Muscle of leg (tissue), 16 donors: ENCODE measurements at places on chromosomes 2 and 18. TPM values are rescaled to one million over a fixed set of nuclear protein-coding genes. Genes with fewer than 3 reads are reported as not detected.
A peak's percentile ranks its signal among the peaks of the same experiment; 100 is the strongest.

DNA sequence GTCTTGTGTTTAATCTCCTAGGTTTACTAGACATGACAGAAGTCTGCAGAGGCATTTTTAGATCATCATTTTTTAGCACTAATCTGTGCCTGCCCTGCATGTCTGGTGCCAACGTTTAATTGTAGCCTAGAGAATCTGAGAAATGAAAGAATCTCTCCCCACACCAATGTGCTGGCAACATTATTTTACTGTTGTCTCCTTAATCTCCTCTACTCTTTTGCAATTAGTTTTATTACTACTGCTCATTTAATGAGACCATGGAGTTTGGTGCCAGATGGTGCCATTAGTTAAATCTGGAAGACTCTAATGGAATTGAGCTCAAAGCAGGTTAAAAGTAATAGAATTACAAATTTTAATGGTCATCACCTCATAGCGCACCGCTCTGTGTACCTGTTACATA is 4.0 kb upstream of the SPP2 start:
- H3K4me3 ChIP-seq: no peak overlapping the region
- no peak overlapping the region for H3K27ac ChIP-seq
- no peak for DNase-seq
- no peaks in the 10 kb centered on the region for H3K4me1 ChIP-seq
- no peaks in the 10 kb centered on the region for H3K36me3 ChIP-seq

DNA sequence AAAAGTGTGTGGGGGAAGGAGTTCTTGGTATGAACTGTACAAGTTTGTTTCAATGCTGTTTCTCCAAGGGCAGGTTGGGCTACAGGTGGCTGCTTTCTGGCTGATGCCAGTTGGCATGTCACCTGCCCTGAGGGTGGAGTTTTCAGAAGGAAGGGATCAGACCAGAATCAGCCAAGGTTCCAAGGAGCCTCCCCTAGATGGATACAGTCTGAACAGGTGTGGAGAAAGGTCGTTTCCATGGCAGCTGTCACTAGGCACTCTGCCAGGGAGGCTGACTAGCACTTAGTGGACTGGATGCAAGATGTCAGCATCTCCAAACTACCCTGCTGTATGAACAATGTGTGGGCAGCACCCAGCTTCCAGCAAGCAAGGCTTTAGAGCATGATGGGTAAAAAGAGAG is 444.4 kb upstream of the HNRNPA3 start:
- H3K27ac ChIP-seq: no peak overlapping the region
- peaks cover 2% of the 10 kb centered on the region for H3K4me1 ChIP-seq
- no peak for DNase-seq
- H3K36me3 ChIP-seq: no peaks in the 10 kb centered on the region

- no peak for DNase-seq
- no peak overlapping the region for H3K27ac ChIP-seq
- peaks cover 4% of the 10 kb centered on the region for H3K4me1 ChIP-seq
- no peak overlapping the region for H3K4me3 ChIP-seq
- H3K27me3 ChIP-seq: peaks cover 3% of the 10 kb centered on the region
Measured at GRCh38 chr2:173881886-173882285, 83.3 kb downstream of the SP3 start.

DNA sequence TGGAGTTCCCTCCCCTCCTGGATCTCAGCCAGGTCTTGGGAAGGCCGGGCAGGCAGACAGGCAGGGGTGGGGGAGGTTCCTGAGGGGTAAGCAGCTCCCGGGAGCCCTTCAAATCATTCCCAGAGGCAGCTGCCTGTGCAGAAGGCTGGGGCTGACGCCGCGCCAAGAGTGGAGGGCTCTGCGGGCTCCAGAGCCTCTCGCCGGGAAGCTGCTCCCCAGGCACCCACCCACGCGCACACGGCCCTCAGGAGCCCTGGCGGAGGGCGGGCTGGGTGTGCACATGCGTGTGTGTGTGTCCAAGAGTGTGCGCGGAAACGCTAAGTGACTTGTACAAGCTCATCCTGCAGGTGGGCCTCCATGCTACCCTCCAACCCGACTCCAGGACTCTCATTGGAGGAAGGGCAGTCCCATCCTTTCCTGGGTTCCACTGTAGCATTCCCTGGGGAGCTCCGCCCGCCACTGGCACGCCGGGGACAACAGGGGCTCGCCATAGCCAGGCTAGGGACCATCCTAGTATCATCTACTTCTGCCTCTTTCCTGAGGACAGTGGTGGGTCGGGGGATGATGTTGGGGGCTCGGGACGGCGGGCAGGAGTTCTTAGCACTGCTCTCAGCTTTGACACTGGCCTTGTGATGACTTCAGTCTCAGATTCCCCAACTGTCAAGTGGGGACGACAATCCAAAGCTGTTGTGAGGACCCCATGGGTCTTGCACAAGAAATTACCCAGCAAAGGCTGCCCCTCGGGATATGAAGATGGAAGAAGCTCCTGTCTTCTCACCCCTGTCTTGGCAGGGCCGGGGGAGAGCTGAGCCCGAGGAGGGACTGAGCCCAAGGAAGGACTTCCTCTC is 50.3 kb downstream of the INHBB start:
- no peaks in the 10 kb centered on the region for H3K36me3 ChIP-seq
- no peak overlapping the region for H3K27ac ChIP-seq
- H3K4me1 ChIP-seq: peaks cover 7% of the 10 kb centered on the region
- H3K4me3 ChIP-seq: no peak overlapping the region
- H3K27me3 ChIP-seq: peaks cover 19% of the 10 kb centered on the region
- DNase-seq: peak; percentile 30

- H3K4me1 ChIP-seq: no peaks in the 10 kb centered on the region
- H3K27me3 ChIP-seq: no peaks in the 10 kb centered on the region
- H3K27ac ChIP-seq: no peak overlapping the region
- no peaks in the 10 kb centered on the region for H3K36me3 ChIP-seq
- no peak for DNase-seq
Measured at GRCh38 chr2:214107726-214108125, 303.1 kb upstream of the VWC2L start.

DNA sequence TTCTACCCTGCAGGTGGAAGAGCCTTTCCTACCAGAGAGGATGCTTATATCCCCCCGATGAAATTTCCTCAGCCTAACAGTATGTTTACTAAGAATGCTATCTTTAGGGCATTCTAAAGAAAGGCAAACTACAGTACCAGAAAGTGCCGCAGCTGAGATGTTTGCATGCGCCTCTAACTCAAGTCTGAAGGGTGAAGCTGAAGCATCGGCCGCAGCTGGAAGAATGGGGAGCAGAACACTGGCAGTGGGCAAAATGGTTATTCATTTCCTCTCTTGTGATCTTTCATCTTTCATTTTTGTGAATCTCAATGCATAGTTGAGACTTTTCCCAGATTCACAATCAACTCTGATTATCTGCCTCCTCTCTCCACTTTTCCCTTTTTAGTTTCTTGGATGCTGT is 648.2 kb upstream of the ZEB2 start:
- H3K36me3 ChIP-seq: no peaks in the 10 kb centered on the region
- H3K4me3 ChIP-seq: no peak overlapping the region
- DNase-seq: no peak
- no peaks in the 10 kb centered on the region for H3K4me1 ChIP-seq
- H3K27ac ChIP-seq: no peak overlapping the region

DNA sequence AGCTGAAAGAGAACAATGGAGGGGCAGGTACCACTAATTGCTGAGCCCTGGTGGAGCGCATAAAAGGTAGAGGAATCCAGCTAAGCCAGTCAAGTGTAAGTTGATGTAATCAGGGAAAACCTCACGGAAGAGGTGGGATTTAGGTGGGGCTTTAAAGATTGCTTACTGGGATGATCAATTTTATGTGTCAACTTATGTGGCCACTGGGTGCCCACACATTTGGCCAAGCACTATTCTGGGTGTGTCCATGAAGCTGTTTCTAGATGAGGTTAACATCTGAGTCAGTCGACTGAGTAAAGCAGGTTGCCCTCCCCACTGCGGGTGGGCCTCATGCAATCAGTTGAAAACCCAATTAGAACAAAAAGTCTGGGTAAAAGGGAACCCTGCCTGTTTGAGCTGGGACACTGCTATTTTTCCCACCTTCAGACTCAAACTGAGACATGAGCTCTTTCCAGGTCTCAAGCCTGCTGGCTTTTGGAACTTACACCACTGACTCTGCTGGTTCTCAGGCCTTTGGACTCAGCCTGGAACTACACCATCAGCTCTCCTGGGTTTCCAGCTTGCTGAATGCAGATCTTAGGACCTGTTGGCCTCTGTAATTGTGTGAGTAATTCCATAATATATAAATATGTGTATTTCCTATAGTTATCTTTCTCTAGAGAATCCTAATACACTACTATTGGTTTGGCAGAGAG is 67.3 kb downstream of the MYO5B start:
- H3K27me3 ChIP-seq: no peaks in the 10 kb centered on the region
- H3K4me1 ChIP-seq: no peaks in the 10 kb centered on the region
- no peak overlapping the region for H3K4me3 ChIP-seq
- peak; percentile 13 for DNase-seq
- H3K27ac ChIP-seq: no peak overlapping the region
- no peaks in the 10 kb centered on the region for H3K36me3 ChIP-seq

- peak within 1 kb of the TSS; percentile 41 for H3K4me3 ChIP-seq
- H3K36me3 ChIP-seq: peaks cover 4% of the 10 kb centered on the region
- H3K27me3 ChIP-seq: no peaks in the 10 kb centered on the region
- peak within 1 kb of the TSS; percentile 91 for H3K27ac ChIP-seq
- peak; percentile 87 for DNase-seq
Measured at GRCh38 chr2:174764280-174765255, at the start of gene CHRNA1. Gene CHRNA1 (minus strand): TSS chr2:174764472. CDS start chr2:174764394, 78 bp downstream.

- H3K36me3 ChIP-seq: peaks cover 10% of the 10 kb centered on the region
- H3K27ac ChIP-seq: no peak overlapping the region
- H3K4me3 ChIP-seq: no peak overlapping the region
- DNase-seq: no peak
- H3K27me3 ChIP-seq: no peaks in the 10 kb centered on the region
Measured at GRCh38 chr2:223989206-223989855, 32.1 kb downstream of the MRPL44 start.

DNA sequence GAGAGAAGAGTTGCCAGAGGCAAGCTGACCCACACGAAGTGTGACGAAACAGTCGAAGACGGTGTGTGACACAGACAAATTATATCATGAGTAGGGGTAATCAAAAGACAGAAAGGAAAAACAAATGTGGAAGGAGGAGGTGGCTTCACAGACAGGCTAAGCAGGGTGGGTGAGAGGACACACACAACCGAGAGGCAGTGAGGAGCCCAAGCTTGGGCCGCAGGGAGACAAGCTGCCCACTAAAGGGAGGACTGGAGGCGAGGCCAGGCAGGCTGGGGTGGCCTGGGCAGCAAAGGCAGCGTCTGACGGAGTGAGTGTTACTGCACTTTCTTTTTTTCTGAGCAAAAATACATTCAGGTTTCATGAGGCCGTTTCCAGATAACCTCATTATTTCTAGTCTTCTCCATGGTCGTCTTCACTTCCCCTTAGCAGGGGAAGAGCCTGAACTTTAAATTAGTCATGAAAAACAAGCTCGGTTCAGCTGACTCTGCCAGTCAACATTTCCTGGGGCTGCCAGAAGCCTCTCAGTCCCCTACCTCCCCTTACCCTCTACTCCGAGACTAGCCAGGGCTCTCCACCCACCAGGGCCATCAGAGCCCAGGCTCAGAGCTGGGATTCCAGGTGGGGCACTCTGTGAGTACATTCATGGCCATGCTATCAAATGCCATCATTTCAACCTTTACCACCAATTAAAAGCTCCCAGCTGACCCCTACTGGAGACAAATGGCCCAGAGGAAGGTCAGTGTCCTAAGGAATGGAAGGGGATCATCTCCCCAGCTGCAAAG is 13.8 kb upstream of the ZFP36L2 start:
- H3K36me3 ChIP-seq: no peaks in the 10 kb centered on the region
- no peak overlapping the region for H3K4me3 ChIP-seq
- H3K27me3 ChIP-seq: no peaks in the 10 kb centered on the region

DNA sequence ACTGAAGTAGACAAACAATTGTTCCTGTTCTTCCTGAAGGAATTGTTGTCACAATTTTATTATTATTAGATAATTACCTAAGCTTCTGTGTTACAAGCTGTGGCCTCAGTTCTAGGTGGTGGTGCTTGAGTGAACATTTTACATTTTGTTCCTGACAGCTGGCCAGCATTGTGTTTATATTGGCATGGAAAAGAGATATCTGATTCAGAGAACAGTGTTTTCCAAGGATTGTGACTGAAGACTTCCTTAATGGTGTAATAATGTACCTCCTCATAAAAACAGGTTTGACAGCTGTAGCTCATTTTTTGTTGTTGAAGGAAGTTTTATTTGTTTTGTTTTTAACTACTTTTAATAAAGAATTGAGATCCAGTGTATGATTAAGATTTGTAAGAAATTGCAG is 95.2 kb downstream of the EPB41L5 start:
- no peak overlapping the region for H3K4me3 ChIP-seq
- peaks cover 3% of the 10 kb centered on the region for H3K36me3 ChIP-seq
- peak; percentile 71 for DNase-seq
- no peaks in the 10 kb centered on the region for H3K4me1 ChIP-seq

DNA sequence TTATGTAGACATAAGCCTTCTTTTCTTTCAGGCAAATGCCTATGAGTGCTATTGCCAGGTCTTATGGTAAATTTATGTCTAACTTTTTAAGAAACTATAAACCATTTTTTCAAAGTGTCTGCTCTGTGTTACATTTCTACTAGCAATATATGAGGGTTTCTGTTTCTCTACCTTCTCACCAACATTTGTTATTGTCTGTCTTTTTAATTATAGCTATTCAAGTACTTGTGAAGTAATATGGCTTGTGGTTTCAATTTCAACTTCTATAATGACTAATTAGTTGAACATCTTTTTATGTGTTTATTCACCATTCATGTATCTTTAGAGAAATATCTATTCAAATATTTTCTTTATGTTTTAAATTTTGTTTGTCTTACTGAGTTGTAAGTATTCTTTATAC is 213.1 kb upstream of the MC4R start:
- no peak overlapping the region for H3K4me3 ChIP-seq
- H3K27me3 ChIP-seq: no peaks in the 10 kb centered on the region
- no peak for DNase-seq
- H3K27ac ChIP-seq: no peak overlapping the region
- H3K36me3 ChIP-seq: no peaks in the 10 kb centered on the region

DNA sequence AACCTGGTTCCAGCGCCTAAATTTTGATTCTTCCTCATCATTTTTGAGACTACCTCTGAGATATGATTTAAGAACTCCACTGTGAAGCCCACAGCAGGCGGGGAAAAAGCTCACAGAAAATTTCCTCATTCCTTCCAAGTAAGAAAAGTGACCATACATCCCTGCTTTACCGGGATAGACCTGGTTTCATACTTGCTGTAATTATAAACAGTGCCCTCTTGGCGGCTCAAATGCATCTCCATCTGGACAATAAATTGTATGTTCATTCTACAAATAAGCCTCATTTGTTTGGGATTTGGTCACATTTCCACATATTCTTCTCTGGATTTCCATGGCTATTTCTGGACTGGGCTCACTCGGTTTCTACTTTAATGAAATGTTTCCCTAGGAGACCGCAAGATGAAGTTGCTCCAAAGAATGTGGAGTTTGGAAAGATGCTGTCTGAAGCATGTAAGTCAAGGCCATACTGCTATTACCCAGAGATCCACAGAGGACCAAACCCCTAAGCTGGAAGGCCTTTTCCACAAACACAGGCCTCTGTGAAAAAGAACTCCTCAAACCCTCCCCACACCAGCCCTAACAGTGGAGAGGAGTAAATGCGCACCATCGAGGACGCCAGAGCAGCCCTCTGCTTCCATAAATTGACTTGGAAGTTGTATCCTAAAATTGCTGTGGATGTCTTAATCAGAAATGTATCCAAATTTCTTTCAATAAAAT is 13.9 kb downstream of the STAT1 start:
- H3K4me1 ChIP-seq: no peaks in the 10 kb centered on the region
- H3K27me3 ChIP-seq: no peaks in the 10 kb centered on the region
- H3K27ac ChIP-seq: no peak overlapping the region
- no peak overlapping the region for H3K4me3 ChIP-seq

The MYO7B gene
- polyA plus RNA-seq: 1.6 TPM

The DNER gene
- 0.57 TPM for polyA plus RNA-seq

The HRH4 gene
- polyA plus RNA-seq: not detected

The GRHL1 gene
- polyA plus RNA-seq: 1.0 TPM

The ZAP70 gene
- polyA plus RNA-seq: 2.1 TPM
